Activated naive CD4-positive, alpha-beta T cell treated with anti-CD3 and anti-CD28 coated beads for 36 hours (primary cell): ENCODE measurements at places on chromosomes 12 and 14. TPM values are rescaled to one million over a fixed set of nuclear protein-coding genes. Genes with fewer than 3 reads are reported as not detected.

- peaks cover 9% of the 10 kb centered on the region for H3K27me3 ChIP-seq
- DNase-seq: no peak
- H3K36me3 ChIP-seq: no peaks in the 10 kb centered on the region
- H3K4me3 ChIP-seq: no peak overlapping the region
- H3K4me1 ChIP-seq: no peaks in the 10 kb centered on the region
Observed at GRCh38 chr12:124264089-124264795, 30.7 kb upstream of the RFLNA start.

DNA sequence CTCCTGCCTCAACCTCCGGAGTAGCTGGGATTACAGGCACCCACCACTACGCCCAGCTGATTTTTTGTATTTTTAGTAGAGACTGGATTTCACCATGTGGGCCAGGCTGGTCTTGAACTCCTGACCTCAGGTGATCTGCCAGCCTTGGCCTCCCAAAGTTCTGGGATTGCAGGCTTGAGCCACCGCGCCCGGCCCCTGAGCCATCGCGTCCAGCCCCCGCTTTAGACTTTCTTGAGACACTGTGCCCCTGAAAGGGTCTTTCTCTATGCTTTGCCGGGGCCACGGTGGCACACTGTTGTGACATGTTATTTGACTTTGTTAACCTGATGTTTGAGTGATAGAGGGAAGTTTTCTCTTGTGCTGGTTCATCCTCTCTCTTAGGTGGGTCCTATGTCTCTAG is 186.4 kb downstream of the BTG1 start:
- peaks cover 2% of the 10 kb centered on the region for H3K36me3 ChIP-seq
- H3K27ac ChIP-seq: no peak overlapping the region
- peaks cover 6% of the 10 kb centered on the region for H3K4me1 ChIP-seq
- H3K4me3 ChIP-seq: no peak overlapping the region
- no peaks in the 10 kb centered on the region for H3K27me3 ChIP-seq

- no peak for DNase-seq
- no peak overlapping the region for H3K4me3 ChIP-seq
- H3K27ac ChIP-seq: no peak overlapping the region
Observed at GRCh38 chr14:96958057-96958456, 160.9 kb downstream of the VRK1 start.

The LMNTD1 gene
- total RNA-seq: not detected

GRCh38 chr14:100032738-100033137 is 32.5 kb upstream of the EVL start:
- no peak for DNase-seq
- no peak overlapping the region for H3K27ac ChIP-seq
- H3K36me3 ChIP-seq: no peaks in the 10 kb centered on the region
- no peaks in the 10 kb centered on the region for H3K27me3 ChIP-seq
- H3K4me3 ChIP-seq: no peak overlapping the region
- peaks cover 4% of the 10 kb centered on the region for H3K4me1 ChIP-seq

- H3K27me3 ChIP-seq: peaks cover 2% of the 10 kb centered on the region
- H3K4me3 ChIP-seq: no peak overlapping the region
- no peaks in the 10 kb centered on the region for H3K36me3 ChIP-seq
- no peaks in the 10 kb centered on the region for H3K4me1 ChIP-seq
Observed at GRCh38 chr14:57809808-57810207, 56.1 kb downstream of the SLC35F4 start.

GRCh38 chr14:45715946-45716345 is 462.9 kb upstream of the MIS18BP1 start:
- DNase-seq: no peak
- H3K27me3 ChIP-seq: no peaks in the 10 kb centered on the region
- H3K4me3 ChIP-seq: no peak overlapping the region
- H3K36me3 ChIP-seq: no peaks in the 10 kb centered on the region
- no peak overlapping the region for H3K27ac ChIP-seq
- no peaks in the 10 kb centered on the region for H3K4me1 ChIP-seq

DNA sequence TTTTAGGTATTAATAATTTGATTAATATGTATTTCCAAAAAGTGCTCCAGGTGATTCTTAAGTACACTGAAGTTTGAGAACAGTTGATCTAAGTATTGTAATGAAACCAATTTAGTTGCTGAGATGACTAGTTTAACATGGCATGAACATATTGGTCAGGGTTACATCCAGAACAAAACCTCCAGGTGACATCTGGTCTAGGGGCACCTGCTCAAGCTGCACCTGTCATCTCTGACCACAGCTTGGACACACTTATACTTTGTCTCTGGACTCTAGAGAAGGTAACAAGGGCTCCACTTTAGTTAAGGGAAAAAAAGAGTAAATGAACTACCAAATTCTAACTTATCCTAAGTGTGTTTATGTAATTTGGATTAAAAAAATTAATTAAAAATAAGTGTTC is 8.1 kb downstream of the ARID2 start:
- peaks cover 30% of the 10 kb centered on the region for H3K36me3 ChIP-seq
- no peak overlapping the region for H3K4me3 ChIP-seq
- no peak overlapping the region for H3K27ac ChIP-seq
- H3K27me3 ChIP-seq: no peaks in the 10 kb centered on the region

The ATP23 gene
- 11.9 TPM for total RNA-seq
